T-helper 1 cell (primary cell): ENCODE measurements at places on chromosomes 11 and 22.

DNA sequence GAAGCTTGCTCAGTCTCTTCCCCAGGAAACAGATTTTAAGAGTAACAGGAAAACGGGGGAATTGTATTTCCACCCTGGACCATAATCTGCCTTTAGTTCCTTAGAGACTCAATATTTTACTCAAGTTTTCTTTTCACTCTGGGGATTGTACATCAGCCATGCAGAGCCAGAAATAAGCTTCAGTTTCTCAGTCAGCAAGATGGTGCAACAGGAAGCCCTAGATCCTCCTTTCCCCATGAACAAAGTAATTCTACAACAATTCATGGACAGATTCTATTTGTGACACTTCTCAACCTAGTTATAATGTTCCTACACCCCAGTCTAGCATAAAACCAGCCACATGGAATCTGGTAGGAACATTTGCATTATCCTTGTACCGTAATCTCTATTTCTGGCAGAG, 24.7 kb downstream of the OR8B2 start:
- no peak for DNase-seq

DNA sequence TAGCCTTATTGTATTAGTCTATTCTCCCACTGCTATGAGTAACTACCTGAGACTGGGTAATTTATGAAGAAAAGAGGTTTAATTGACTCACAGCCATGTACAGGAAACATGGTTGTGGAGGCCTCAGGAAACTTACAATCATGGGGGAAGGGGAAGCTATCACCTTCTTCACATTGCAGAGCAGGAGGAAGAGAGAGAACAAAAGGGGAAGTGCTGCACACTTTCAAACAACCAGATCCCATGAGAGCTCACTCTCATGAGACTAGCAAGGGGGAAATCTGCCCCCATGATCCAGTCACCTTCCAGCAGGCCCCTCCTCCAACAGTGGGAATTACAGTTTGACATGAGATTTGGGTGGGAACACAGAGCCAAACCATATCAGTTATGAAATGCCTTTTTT, 179.4 kb downstream of the ARHGAP42 start:
- no peak for DNase-seq

DNA sequence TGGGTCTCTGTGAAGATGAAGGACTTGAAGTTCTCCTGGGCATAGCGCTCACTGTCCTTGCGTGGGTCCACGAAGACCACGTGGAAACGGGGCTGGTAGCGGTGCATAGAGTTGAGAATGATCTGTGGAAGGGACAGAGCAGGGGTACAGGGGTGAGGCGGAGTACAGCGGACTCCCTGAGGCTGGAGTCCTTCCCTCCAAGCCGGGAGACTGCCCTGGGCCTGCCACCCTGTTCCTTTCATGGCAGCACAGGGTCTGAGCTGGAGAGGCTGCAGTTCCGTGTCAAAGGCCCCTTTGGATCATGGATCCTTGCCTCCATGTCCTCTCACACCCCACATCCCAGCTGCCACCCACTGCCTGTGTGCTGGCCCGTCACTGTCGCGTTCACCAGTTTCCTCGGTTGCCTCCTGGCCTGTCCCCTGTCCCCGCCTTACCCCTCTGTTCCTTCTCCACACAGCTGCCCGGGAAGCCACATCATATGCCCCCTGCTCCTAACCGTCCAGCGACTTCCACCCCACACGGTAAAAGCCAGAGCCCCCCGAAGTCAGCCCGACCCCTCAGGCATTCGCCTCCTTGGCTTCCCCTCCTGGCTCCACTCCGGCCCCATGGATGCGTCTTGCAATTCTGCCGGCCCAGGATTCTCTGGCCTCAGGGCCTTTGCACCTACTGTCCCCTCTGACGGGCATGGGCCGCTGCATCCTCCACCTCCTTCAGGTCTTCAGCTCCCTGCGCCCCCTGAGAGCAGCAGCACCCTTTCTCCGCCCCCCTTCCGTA, 3.4 kb upstream of the NUDT8 start:
- DNase-seq = no peak

DNA sequence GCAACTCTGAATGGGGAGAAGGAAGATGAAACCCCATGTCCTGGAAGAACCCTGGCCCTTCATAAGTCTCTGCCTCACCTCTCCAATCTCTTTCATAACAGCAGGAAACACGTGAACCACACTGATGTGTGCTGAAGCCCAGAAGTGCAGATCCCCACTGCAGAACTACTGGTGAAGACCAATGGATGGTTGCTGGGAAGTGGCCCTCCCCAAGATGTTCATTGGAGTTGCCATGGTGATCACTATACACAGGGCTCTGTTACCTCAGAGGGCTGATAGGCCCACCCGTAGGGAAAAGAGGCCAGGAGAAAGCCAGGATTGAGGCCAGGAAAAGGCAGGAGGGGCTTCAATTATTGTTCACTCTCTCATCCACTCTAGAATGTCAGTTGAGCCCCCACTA, 11.6 kb downstream of the TST start:
- DNase-seq = no peak

DNA sequence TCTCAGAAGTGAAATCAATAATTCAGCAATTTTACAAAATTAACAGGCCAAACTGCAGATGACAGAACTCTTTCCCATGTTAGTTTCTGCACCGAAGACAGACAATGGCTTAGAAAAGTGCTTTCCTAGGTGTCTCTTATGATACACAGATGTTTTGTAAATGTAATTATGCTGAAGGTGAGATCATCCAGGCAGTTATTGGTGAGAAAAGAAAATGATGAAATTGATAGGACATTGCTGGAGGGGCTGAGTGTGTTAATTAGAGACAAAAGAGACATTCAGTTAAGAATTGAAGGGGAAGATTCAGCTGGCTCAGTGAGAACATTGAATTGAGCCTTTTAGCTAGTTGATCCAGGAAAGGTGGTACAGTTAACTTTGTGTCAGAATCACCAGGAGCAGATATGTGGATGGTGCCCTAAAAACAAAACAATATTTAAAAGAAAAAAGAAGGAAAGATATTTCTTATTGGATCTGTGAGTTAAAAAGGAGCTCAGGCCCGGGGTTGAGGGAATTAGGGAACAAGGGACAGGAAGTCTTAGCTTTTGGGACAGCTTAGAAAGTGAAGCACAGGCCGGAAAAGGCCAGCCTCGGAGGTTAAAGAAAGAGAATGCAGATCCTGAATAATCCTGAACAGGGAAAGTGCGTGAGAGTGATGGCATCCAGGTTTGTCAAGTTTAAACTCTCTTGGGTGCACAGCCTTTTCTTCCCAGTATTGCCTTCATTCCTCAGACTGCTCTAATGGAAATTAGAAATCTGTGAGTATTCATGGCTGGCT, 16.9 kb downstream of the ARHGAP42 start:
- no peak for DNase-seq

DNA sequence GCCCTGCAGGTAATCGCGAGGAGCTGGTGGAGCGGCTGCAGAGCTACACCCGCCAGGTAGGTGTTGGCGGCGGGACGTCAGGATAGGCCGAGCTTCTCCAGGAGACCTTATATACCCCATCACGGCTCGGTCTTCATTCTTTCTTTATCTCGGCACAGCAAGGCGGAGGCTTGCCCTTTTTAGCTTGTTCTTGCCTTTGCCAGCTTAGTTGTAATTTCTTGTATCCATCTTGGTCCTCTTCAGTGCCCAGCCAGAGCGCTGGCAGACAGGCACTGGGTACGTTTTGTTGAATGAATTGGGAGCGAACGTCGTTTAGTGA, 459 bp downstream of the SF3B2 start:
- no peak for DNase-seq

- DNase-seq = no peak
Measured at GRCh38 chr22:23187871-23188700, 7.8 kb downstream of the BCR start.

DNA sequence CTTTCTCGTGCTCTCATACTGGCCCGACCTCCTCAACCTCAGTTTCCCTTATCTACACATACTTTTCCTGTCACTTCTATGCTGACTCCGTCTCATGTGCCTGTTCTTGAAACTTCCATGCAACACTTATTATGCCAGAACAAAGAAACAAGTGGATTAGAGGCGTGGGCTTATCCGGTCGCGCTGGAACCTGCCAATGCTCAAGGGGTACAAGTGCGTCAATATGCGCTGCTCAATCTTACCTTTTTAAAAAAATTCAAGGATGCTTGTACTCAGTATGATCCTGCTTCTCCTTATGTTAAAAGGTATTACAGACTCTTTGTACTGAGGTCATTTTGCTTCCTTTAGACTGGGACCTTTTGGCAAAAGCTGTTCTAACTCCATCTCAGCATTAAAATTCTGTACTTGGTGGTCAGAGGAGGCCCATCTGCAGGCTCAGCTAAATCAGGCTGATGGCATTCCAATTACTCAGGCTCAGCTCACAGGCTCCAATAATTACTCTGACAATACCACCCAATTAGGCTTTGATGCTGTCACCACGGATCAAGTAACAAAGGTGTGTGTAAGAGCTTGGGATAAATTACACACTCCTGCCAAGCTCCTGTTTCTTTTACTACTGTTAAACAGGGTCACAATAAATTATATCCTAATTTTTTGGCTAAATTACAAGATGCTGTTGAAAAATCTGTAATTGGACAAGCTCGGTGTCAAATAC, 26.3 kb upstream of the ALDH3B2 start:
- no peak for DNase-seq

DNA sequence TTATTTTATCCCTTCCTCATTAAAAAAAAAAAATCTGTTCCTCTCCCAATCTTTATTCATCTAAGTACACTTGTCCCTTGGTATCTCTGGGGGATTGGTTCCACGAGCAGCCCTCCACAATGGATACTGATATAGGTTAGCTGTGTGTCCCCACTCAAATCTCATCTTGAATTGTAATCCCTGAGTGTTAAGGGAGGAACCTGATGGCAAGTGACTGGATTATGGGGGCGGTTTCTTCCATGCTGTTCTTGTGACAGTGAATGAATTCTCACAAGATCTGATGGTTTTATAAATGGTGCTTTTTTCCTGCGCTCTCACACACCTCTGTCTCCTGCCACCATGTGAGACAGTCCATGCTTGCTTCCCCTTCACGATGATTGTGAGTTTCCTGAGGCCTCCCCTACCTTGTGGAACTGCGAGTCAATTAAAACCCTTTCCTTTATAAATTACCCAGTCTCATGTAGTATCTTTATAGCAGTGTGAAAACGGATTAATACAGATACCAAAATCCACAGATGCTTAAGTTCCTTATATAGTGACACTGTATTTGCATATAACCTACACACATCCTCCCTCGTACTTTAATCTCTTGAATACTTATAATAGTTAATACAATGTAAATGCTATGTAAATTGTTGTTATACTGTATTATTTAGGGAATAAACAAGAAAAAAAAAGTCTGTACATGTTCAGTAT, 62.0 kb downstream of the PACS1 start:
- no peak for DNase-seq

DNA sequence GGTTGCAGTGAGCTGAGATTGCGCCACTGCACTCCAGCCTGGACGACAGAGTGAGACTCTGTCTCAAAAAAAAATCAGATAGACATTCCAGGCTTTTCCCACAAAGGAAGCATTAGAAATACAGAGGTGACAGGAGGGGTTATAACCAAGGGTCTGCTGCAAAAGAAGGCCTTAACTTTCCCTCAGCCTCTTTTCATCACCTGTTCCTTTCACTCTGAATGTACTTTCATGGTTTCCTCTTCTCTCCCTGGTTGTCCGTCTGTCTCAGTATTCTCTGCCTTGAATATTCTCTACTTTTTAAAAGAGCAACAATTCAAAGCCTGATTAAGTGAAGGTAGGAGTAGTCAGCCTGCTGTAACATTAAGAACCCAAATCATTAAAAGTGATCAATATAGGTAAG, 50.2 kb downstream of the CELF1 start:
- DNase-seq = no peak

GRCh38 chr22:27801616-27802345, at the start of gene MN1:
Gene MN1 (minus strand): TSS chr22:27801756. CDS start chr22:27800543, 1,213 bp downstream.
- no peak for DNase-seq

- no peak for DNase-seq
Measured at GRCh38 chr11:45661439-45662055, 3.9 kb downstream of the CHST1 start.

DNA sequence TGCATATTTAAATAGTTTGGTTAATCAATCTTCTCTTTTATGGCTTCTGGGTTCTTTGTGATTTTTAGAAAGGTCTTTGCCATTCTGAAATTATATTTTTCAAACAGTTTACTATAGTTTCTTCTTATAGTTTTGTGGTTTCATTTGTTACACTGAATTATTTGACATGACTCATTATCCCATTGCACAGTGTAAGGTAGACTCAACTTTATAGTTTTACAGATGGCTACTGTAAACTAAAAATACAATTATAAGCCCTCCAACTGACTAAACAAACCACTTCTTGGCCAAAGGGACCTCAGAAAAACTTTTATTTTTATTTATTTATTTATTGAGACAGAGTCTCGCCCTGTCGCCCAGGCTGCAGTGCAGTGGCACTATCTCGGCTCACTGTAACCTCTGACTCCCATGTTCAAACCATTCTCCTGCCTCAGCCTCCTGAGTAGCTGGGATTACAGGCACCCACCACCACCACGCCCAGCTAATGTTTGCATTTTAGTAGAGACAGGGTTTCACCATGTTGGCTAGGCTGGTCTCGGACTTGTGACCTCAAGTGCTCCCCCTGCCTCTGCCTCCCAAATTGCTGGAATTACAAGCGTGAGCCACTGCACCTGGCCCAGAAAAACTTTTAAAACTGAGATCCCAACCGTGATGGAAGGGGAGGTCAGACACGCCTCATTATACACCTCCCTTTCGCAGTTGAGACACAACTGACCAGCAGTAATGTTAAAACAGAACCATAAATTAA, 14.1 kb upstream of the RAC2 start:
- no peak for DNase-seq

GRCh38 chr22:40128989-40129388, 48.7 kb upstream of the TNRC6B start:
- no peak for DNase-seq

DNA sequence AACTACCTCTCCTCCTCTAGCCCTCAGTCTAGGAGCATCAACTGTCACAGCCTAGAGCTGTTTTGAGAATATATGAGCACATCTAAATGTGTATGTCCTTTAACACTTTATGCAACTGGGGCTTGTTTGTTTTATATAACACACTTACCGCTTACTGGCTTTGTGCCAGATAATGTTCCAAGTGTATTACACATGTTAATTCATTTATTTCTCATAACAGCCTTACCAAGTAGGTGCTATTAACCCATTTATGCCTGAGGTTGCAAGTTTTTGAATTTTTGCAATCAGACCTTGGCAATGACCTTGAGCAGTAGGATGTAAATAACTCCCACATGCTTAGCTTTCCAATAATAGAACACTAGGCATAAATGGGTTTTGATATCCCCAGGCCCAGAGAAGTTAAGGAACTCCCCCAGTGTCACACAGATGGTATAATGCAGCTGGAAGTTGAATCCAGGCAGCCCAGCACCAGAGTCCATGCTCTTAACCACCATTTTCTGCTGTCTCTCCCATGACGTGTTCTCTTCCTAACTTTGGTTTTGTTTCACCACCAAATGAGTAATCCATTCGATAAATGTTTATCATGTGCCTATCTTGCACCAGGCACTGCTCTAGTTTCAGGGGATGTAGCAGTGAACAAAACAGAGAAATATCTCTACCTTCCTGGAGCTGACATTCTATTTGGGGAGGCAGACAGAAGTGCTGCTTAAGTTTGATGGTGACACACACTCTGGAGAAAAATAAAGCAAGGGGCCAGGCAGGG, 23.1 kb downstream of the PRDM11 start:
- no peak for DNase-seq
